Caki2 (cell line): ENCODE measurements at places on chromosomes 16 and 17.

GRCh38 chr17:73268582-73269328, 7.1 kb upstream of the CPSF4L start:
- no peak for DNase-seq

- DNase-seq: no peak
Measured at GRCh38 chr16:52022177-52022576, 524.8 kb downstream of the TOX3 start.

GRCh38 chr17:75767881-75768280, 2.9 kb upstream of the GALK1 start:
- no peak for DNase-seq

DNA sequence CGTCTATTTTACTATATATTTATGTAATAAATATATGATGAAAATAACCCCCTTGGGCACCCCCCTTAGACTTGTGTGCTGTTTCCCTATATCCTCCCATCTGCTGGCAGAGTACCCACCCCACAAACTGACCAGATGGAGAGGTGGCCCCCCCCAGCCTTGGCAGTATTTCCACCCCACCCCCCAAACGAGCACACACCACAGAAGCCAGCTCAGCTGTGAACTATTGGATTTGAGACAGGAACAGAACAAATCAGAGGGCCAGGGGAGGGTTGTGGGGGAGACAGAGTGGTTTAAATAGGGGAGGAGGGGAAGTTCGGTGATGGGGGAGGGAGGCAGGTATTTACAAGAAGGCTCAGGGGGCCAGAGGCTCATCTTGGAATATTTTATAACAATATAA, 7.8 kb downstream of the NR1D1 start:
- DNase-seq: no peak

- DNase-seq: no peak
Measured at GRCh38 chr17:54882371-54882770, 18.3 kb upstream of the TOM1L1 start.

DNA sequence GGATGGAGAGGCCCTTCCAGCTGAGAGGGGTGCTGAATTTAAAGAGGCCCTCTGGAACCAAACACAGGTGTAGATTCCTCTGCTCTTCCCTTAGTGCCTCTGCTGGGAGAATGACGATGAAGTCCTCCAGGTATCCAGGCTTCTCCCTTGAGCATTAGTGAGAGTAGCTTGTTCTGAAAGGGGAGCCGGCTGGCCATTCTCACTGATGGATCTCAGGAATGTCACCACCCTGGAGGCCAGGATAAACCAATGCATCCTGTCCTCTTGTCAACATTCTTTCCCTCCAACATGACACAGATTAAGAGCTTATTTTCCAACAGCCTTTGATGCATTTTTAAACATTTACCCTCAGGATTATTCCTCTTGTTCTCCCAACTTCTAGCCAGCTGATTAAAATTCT, 325.5 kb downstream of the CA10 start:
- DNase-seq: no peak

GRCh38 chr17:74777901-74778515, 1.9 kb upstream of the NAT9 start:
- no peak for DNase-seq

DNA sequence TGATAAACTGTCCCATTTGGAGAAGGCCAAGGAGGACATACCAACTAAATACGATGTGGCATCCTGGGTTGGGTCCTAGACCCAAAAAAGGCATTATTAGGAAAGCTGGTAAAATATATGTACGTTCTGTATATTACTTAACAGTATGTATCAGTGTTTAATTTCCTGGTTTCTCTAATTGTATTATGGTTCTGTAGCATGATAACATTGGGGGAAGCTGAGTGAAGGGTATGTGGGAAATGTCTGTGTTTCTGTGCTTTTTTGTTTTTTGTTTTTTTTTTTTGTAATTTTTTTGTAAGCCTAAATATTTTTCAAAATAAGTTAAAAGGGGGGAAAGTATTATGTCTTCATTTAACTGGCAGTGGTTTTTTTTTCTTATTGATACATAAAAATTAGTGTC, 21.5 kb upstream of the NDRG4 start:
- no peak for DNase-seq

GRCh38 chr16:74186561-74186971, 110.0 kb upstream of the PSMD7 start:
- DNase-seq: no peak

DNA sequence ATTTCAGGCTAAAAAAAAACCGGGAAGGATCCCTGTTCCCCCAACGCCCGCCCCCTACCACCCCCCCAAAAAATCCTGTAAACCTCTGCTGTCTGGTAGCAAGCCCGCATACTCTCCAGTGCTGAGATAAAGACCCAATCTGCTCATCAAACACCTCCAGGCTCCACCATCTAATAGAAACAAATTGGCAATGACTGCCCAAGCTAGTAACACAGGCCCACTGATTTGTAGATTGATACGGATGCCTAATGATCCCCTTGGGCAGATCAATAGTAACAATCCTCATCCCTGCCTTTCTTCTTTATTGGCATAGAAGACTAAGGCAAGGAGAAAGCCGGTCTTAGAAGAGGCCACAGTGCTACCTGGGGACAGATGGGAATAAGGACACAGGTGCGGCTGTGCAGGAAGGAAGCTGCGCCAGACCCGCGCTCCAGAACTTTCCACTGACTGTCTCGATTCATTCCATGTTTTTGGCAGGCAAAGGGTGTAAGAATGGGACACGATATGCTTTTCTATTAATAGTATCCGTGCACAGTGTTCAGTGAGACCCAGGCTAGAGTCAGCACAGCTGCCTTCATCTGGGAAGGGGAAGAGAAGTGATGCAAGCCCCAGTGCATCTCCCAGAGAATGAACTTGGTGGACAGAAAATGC, 407.6 kb upstream of the PSMD7 start:
- no peak for DNase-seq

- no peak for DNase-seq
Measured at GRCh38 chr16:77219437-77219836, 20.2 kb downstream of the SYCE1L start.

DNA sequence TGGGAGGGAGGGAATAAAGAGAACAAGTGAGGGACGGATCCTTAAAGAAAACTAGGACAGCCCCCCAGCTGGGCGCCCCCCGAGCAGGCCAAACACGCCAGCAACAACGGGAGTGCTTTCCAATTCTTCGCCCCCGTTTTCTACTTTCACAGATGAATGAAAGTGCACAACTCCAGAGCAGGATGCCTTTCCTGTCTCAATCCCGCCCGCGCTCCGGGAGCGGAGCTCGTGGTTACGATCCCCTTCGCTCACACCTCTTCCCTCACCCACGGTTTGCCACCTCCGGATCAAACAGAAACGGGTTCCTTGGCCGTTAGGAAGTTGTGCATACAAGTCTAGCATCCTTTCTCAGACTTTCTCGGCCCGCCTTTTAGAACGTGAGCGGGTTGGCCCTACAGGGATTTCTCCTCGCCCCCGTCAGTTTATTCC, 680 bp downstream of the SKA2 start:
- DNase-seq: peak; percentile 58

DNA sequence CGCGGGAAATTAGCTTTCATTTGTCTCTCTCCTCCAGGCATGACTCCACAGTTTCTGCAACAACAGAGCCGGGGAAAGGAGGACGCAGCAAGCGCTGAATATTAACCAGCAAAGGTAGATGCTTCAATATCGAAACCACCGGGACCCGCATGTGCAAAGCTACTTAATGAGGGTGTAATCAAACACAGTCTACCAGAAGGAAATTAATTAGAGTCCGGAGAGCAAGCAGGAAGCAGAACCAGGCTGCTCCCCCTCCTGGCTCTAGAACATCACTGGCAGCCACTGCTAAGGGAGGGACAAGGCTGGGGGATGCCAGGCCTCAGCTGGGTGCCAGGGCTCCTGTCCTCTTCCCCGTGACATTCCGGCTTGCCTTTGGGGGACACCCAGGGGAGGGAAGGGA, 21.7 kb downstream of the LRRC75A start:
- DNase-seq: no peak

DNA sequence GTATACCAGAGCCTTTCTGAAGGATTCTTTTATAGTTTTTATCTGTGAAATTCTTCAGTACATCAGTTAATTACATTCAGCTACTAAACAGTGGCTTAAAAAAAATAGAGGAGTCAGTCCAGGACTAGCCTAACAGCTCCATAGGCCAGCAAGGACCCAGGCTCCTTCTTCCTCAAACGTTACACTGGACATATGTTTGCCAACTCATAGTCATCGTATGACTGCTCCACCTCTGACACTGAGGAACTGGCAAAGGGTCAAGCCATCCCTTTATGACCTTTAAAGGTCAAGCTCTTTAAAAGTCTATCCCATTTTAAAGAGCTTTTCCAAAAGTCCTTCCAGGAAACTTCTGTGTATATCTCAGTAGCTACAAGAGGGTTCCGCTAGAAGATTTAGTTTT, 36.6 kb downstream of the PHLPP2 start:
- DNase-seq: no peak

DNA sequence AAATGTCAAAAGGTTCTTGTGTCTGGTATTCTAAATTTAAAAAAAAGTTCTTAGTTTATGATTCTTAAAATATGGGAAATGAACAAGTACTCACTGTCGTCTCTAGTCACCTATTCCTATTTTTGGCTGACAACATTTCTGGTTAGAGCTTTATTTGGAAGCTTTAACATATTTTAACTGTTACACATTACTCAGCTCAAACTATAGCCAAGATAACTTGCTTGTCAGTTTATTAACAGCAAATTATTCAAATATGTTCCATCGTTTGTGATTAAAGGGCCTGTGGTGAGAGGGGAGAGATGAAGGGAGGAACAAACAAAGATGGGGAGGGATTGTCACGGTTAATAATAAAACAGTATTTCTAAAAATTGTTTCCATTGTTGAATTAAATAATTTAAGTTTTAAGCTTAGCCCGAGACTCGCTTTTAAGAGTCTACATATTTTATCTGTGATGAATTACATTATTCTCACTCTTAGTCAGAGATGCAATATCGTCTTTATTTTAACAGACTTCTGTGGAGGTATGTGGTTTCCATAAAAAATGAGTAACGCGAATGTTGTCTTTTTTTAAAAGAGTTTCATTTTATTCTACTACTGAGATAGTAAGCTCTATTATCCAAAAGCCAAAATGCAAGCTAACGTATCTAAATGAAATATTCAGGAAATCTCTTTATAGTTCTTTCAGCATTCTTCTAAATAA, 321.9 kb upstream of the PMFBP1 start:
- no peak for DNase-seq

DNA sequence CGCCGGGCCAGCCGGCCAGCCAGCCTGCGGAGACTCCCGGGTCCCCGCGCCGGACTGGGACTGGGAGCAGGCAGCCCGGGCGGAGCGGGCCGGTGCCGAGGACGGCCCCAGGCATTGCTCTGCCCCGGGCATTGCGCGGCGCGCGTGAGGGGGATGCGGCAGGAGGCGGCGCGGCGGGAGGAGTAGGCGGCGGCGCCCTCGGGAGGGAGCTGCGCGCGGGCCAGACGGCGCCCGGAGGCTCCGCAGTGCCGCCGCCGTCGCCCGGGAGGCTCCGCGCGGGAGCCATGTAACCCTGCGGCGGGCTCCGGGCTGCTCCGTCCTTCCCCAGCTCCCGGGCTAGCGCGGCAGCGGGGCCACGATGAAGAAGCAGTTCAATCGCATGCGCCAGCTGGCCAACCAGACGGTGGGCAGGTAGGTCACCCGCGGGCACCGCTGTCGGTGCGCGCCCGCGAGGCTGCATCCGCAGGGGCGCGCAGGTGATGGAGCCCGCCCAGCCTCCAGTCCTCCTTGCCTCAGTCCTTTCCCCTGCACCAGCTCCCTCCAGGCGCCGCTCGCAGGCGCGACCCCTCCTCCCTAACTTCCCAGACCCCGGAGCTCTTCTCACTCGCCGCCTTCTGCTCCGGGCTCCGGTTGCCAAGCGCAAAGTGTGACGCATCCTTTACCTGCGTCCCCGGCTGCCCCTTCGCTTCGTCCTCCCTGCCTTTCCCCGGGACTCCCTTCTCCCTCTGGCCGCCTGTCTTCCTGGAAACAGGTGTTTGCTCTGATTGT, at the start of gene ARHGAP44:
TSS of gene ARHGAP44 (plus strand) at position 18 of the 768 bp plus-strand sequence. CDS start at position 359, 341 bp downstream.
- no peak for DNase-seq

DNA sequence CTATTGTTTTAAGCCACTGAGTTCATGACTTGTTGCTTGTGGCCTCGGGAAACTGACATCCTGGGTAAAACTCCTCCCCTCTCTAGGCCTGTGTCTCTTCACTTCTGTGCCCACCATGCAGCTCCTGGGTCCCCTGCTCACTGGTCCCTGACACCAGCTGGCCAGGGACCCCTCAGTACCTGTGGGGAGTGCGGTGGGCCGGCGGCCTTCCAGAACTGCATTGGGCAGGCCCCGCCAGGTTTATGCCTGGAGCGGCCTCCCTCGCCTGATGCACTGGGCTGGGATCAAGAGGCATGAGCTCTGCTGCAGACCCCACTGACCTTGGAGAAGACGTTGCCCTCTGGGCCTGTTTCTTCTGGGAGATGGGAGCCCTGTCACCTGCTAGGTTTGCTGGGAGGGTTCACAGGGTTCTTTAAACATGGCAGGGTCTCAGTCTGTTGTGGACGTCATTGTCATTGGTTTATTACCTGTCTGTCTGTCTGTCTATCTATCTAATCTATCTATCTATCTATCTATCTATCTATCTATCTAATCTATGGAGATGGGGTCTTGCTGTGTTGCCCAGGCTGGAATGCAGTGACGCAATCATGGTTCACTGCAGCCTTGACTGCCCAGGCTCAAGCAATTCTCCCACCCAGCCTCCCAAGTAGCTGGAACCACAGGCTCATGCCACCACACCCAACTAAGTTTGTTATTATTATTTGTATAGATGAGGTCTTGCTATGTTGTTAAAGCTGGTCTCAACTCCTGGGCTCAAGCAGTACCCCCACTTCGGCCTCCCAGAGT, 21.5 kb upstream of the RMI2 start:
- no peak for DNase-seq

- no peak for DNase-seq
Measured at GRCh38 chr17:66073384-66073783, 118.5 kb downstream of the CEP112 start.

GRCh38 chr17:68640242-68640989, 39.2 kb upstream of the FAM20A start:
- DNase-seq: no peak

GRCh38 chr16:48064971-48065370, 90.8 kb downstream of the ABCC12 start:
- DNase-seq: no peak

DNA sequence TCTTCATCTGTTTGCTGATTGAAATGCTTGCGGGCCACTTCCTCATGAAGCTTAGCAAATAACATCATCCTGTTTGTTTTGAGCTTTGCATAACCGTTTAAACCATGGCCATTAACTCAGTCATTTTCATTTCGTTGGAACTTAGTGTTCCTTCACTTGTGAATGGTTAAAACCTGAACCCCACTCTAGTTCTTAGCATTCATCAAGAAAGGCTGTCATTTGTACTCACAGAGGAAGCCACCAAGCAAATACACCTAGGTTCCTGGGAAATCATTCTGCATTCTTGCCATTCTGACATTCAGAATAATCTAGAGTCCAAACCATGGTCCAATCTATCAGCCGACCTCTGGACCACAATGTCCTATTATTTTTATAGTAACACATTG, 8.4 kb upstream of the TAT start:
- DNase-seq: no peak

GRCh38 chr16:2459647-2460390, at the start of gene TEDC2:
Gene TEDC2, plus strand, starts transcription at chr16:2460109. Its CDS starts 36 bp downstream, at chr16:2460145.
- DNase-seq: peak; percentile 99

- no peak for DNase-seq
Measured at GRCh38 chr16:86700046-86700945, 121.9 kb downstream of the FOXL1 start.
